Esophagus squamous epithelium (tissue), 5 donors: ENCODE measurements at places on chromosomes 2 and 18.

DNA sequence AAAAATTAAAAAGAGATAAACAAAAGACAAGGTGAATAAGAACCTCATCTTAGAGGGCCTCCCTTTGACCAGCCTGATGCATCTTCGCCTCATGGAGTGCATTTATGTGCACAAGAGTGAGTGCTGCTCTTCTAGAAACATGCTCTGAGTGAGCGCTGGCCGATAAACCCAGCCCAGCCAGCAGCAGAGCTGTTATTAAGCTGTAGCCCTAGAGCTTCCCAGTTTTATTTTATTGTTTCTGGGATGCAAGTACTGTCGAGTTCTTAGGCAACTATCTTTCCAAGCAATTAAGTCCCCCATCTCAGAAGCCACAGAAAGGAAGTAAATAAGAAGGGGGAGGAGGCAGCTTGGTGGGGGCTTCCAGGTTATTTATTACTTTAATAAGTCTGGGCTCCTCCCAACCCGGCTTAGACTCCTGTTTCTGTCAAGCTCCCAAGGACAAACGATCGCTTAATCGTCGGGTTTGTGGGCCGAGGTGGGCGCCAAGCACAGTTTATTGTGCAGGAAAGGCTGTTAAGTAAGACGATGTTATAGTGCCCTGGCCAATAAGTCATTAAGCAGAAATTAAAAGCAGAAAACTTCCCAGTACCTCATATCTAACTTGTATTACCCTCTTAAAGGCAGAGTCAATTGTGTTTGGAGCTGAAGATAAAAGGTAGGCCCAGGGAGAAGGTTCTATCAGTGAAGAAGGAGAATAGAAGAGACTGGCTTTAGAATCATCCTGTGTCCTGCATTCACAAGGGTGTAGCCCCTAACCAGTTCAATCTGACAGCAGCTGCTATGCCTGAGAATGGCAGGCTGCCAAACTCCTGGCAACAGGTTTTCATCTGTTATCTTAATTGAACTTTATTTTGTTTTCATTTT, 176.3 kb downstream of the PIK3C3 start:
- no peak for DNase-seq

- no peak for DNase-seq
Observed at GRCh38 chr2:46365913-46366667, 68.9 kb downstream of the EPAS1 start.

DNA sequence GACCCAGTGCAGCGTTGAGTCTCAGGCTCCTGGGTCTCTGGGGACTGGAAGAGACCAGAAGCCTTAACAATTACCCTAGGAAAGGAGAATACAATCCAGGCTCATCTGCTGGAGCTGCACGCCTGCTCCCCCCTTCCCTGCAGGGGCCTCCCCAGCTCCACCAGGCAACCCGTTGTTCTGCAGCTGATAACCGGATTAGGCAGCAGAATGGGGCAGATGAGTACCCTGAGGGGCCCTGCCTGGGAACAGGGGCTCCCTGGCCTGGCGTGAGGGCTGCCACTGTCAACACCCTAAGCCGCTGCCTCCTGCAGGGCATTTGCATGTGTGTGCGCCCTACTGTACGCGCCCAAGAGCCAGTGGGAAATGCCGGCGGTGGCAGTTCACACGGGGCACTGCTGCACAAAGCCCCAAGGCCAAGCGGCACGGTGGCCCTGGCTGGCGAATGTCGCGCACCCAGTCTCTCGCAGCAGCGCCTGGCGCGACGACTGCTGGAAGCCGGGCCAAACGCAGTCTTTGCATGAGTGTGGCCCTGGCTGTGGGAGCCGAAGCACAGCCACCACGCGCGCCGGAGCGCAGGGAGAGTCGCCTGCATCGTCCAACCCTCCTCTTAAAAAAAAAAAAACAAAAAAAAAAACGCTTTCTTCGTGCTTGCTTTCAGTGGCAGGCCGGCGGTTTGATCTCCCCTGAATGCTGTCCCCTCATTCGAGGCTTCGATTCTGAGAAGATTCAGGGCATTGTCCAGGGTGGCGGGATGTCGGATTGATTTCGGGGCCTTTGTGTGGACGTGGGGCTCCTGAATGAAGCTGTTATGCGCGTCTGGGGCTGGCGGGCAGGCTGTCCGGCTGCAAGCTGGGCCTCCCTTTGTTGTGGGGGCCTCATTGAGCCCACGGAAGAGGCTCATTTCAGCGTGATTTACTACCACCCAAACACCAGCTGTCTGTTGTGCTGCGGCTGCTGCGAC, 63.8 kb downstream of the SETBP1 start:
- DNase-seq = no peak

- DNase-seq = no peak
Observed at GRCh38 chr2:129758784-129759471, 220.5 kb upstream of the RAB6C start.

- DNase-seq = peak; percentile 72
Observed at GRCh38 chr2:241315879-241316631, at the start of gene SEPTIN2. SEPTIN2 (plus strand) TSS chr2:241315925; CDS start chr2:241324233, 8,308 bp downstream.

DNA sequence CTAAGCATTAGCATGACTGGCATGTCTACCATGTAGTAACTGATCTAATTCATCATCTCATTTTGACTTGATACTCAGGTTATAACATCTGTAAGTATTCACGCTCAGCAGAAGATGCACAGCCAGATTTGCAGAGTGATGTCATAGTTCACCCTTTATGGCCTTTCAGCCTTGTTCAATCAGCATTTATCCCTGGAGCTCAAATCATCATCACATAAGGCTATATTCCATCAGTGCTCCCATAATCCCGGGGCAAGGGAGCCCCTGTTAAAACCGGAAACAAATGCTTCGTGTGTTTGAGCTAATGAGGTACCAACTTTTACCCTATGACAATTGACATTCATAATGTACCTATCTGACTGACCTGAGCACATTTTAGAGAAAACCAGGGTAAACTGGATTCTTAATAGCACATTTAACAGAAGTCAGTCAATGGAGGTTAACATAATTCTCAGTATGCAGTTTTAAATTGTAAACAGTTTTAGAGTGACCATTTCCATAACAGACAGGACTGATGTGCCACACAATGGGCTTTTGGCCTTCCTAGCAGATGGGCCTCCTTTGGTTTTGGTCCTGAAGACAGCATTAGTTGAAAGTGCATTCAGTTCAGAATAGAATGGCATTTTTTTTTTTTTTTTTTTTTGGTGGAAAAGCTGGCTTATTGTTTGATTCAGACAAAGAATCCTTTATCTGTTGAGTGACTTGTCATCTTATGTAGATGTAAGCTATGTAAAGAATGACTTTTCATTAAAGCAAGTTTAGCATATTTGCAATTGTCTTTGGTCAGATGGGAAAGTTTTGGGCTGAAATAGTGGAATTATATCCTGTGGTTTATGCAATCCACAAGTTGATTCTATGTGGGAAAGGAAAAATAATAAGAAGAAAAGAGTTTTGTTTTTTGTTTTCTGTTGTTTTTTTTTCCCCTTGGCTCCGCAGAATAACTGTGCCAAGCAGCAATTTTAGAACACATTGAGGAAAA, 866.0 kb upstream of the ACVR2A start:
- no peak for DNase-seq

DNA sequence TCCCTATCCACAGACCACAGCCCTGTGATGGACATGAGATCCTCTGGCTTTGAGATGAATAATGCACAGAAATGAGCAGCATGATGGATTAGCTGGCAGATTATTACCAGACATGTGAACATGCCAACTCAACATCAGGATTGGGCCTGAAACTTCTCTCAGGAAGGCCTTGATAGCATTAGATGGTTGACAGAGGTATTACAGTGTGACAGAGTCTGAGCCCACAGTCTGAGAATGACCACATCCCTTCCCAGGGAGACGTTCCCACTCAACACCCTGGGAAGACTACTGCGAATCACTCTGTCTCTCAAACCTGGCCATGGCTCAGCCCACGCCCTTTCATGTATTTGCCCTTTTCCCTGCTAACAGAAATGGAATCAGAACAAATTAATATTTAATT, 66.9 kb downstream of the BCL11A start:
- DNase-seq = no peak

DNA sequence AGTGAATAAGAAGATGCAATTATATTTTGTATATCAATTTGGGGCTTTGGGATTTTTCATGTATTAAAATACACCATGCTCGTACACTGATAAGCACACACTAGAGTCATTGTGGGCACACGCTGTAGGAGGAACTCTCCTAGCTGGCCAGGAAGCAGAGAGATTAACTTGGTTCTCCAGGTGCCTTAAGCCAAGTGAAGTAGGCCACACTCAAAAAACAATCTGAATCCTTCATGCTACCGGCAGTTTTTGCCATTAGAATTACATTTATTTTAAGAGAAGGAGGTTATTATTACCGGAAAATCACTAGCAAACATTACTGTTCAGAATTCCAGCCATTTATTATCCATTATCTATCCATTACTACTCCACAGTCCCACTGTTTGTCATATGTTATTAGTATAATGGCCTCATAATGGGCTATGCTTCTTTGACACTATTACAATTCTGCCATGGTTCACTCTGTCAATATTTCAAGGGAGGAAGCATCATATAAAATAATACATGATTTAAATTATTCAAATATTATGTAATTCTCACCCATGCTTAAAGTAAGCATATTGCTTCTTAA, 214.4 kb downstream of the L3MBTL4 start:
- DNase-seq = no peak
